ENCODE measurements at places on chromosomes 7 and 10.

DNA sequence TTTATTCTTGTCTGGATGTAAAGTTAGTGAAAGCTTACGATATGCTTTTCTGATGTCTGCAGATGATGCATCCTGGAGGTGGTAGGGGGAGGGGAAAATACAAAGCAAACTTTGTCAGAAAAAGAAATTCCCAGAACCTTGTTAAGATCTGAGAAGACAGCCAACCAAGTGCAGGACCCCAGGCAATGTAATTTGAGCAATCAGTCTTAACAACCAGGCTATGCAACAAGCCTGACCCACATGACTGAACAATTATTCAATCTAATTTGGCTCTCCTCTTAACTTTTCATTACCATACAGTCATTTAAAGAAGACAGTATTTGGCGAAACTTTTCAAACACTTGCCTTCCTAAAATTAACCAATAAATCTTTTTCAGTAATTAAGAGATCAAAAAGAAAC, 74.5 kb downstream of the DNAJC1 start:
- no peak for DNase-seq

DNA sequence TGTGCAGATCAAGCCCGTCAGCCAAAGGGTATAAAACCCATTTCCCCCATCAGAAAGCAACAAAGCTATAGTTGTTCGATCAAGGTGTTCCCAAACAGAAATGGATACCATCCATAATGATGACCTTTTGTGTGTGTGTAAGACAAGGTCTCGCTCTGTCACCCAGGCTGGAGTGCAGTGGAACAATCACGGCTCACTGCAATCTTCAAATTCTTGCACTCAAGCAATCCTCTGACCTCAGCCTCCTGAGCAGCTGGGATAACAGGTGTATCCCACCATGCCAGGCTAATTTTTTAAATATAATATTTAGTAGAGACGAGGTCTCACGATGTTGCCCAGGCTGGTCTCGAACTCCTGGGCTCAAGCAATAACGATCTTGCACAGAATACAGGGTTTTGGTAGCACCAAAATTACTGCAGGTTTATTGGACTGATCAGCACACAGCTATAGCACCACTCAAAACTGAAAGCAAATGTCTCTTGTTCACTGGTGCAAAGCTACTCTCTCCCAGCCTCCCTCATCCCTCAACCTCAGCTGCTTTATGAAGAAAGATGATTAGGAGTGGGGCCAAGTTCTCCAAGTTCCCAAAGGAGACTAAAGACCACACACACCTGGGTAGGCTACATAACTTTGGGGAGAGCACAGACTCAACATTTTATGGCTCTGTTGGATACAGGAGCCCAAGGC, 80.5 kb downstream of the ABI1 start:
- DNase-seq, result no peak

- DNase-seq, result no peak
These were observed 47.5 kb downstream of the GSDME start for GRCh38 chr7:24709585-24710360.

DNA sequence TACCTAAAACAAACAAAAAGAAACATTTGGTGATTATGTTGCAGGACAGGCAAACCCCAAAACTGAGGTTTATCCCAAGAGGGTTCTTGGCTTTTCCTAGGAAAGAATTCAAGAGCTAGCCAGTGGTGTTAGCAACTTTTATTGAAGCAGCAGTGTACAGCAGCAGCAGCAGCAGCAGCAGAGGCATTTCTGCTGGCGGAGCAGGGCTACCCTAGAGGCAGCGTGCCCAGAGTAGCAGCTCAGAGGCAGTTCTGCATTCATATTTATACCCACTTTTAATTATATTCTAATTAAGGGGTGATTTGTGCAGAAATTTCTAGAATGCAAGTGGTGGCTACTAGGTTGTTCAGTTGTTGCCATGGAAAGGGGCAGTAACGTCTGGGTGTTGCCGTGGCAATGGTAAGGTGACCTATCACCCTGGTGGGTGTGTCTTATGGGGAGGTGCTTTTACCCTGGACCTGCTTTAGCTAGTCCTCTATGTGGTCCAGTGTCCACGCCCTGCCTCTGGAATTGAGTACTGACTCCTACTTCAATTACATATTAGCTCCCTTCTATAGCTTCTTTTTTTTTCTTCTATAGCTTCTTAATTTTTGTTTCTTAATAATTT, 53.9 kb downstream of the VCL start:
- DNase-seq, result no peak
